ENCODE measurements at places on chromosomes 1 and 21.

GRCh38 chr1:6961905-6962477, 176.7 kb downstream of the CAMTA1 start:
- no peak for DNase-seq

GRCh38 chr1:2501820-2502119, 24.6 kb downstream of the PANK4 start:
- no peak for DNase-seq

GRCh38 chr1:183872403-183872802, 67.5 kb downstream of the RGL1 start:
- no peak for DNase-seq

DNA sequence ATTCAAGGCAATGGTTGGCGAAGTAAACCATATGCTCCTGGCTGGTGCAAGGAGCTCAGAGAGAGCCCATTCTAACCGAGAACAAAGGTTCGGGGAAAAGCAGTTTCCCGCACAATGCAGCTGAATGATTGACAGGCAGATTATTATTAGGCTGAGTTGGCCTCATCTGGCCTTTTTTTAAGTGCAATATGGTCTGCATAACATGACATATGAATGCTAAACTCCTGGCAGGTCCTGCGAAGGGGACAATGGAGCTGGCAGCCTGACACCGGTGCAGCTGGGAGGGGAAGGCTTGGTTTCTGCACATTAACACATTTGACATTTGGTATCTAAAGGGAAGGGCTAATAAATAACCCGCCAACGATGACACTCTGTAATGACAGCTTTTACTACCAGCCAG, 92.0 kb downstream of the MIS18A start:
- DNase-seq: peak; percentile 100

DNA sequence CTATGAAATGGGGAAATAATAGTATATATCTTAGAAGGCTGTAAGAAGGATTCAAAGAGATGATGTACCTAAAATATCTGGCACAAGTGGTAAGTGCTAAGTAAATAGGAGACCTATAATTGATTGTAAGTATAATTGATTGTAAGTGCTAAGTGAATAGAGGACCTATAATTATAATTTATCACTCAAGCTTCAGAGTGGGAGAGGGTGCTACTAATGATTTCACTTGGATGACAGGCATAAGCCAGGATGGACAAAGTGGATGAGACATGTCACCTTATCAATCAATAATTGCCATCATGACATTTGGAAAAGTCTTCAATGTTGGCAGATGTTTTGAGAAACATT, 11.2 kb downstream of the RCAN1 start:
- no peak for DNase-seq

- no peak for DNase-seq
Observed at GRCh38 chr1:162186026-162186374, 116.5 kb downstream of the NOS1AP start.

DNA sequence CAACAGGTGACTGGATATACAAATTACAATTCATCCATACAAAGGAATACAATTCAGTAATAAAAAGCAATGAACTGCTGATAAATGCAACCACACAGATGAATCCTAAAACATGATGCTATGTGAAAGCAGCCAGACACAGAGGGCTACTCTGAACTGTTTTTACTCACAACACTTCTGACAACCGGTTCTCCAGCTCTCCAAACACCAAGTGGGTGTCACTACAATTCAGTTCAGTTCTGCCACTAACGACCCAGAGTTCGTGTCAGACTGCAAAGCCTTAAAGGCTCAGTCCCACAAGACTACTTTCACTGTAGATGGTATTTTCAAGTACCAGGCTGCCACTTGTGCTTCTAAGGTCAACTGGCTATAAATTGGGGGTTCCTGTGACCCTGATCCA, 119.4 kb downstream of the SLC16A1 start:
- DNase-seq: no peak

DNA sequence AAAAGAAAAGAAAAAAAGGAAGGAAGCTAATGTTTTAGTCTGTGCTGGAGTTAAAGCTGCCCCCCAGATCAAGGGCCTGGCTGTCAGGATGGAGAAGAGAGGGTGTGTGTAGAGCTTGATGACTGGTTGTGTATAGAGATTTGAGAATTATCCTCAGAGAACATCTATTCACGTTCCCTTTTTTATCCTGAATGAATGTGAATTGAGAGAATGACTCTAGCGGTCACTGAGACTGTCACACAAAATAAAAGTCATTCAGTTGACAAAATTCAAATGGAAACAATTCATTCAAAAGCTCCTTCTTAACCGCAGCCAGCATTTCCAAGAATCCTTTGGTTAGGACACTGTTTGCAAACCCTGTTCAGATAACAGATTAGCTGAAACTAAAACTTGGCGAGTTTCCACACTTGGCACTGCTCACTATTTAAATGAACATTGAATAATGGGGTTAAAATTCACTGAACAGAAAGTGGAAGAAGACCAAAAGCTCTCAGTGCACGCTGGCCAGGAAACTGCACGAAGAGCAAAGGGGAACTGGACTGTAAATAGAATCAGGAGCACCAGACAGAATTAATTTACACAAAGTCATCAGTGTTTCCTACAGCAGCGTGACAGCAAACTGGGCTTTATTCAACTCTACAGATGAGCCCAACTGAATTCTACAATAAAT, 13.6 kb upstream of the FAM89A start:
- peak; percentile 18 for DNase-seq

- DNase-seq: no peak
Observed at GRCh38 chr1:204319462-204319861, 40.3 kb downstream of the PLEKHA6 start.

- no peak for DNase-seq
Observed at GRCh38 chr1:145710291-145711027, 3.3 kb upstream of the PDZK1 start.

- no peak for DNase-seq
Observed at GRCh38 chr1:246838118-246838456, 93.7 kb downstream of the AHCTF1 start.

GRCh38 chr21:38773099-38774061, 32.3 kb upstream of the ETS2 start:
- no peak for DNase-seq

All from NCI-H1694 (cell line).